ENCODE measurements at places on chromosomes 16 and 17.
A peak's percentile ranks its signal among the peaks of the same experiment; 100 is the strongest.

GRCh38 chr17:50047488-50048126 lies 8.3 kb upstream of the ITGA3 start:
- peak; percentile 45 for DNase-seq

GRCh38 chr16:89052890-89053724 lies 40.5 kb upstream of the ACSF3 start:
- DNase-seq, result no peak

- DNase-seq, result peak; percentile 35
These were observed 56.0 kb downstream of the TNFRSF13B start for GRCh38 chr17:16915752-16916556.

GRCh38 chr16:3520841-3521240 lies 20.0 kb downstream of the CLUAP1 start:
- DNase-seq, result no peak

GRCh38 chr16:61421111-61421510 lies 615.1 kb downstream of the CDH8 start:
- DNase-seq, result no peak
